ENCODE measurements at places on chromosomes 1 and 21.

DNA sequence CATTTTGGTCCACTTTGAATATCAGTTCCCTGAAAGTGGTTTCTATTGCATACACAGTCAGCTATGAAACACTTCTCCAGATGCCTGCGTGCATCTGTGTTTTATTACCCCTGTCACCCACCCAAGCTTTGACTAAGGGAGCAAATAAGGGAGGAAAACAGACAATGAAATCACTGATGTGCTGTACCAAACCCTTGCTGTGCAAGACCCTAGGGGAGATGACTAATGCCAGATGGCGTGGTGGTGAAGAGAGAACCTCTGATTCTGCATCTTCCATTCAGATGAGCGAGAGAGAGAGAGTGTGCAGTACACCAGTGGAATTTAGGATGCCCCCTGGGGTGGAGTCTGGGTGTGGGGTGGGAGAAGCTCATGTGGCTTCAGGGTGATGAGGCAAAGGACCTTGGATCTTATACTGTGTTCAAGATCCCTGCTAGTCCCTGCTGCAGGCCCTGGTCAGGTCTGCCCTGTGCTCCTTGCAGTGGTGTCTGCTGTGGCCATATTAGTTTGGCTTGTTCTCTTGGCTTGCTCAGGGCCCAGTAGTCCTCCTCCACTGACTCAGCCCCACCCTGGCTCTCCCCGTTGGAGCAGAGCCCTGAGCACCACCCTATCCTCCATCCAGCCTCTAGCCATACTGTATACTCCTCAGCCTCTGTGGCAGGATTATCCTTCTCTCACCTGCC lies 18.5 kb downstream of the CLCA1 start:
- DNase-seq = no peak

GRCh38 chr1:18137759-18138345 lies 30.3 kb downstream of the IGSF21 start:
- no peak for DNase-seq

- no peak for DNase-seq
Observed at GRCh38 chr1:248886237-248886895, 19.7 kb upstream of the PGBD2 start.

- peak; percentile 84 for DNase-seq
Observed at GRCh38 chr1:107529511-107530149, 388.8 kb downstream of the NTNG1 start.

- peak; percentile 11 for DNase-seq
Observed at GRCh38 chr1:18957532-18958300, 1.2 kb upstream of the IFFO2 start.

- DNase-seq = no peak
Observed at GRCh38 chr1:246058466-246058865, 448.6 kb downstream of the SMYD3 start.

DNA sequence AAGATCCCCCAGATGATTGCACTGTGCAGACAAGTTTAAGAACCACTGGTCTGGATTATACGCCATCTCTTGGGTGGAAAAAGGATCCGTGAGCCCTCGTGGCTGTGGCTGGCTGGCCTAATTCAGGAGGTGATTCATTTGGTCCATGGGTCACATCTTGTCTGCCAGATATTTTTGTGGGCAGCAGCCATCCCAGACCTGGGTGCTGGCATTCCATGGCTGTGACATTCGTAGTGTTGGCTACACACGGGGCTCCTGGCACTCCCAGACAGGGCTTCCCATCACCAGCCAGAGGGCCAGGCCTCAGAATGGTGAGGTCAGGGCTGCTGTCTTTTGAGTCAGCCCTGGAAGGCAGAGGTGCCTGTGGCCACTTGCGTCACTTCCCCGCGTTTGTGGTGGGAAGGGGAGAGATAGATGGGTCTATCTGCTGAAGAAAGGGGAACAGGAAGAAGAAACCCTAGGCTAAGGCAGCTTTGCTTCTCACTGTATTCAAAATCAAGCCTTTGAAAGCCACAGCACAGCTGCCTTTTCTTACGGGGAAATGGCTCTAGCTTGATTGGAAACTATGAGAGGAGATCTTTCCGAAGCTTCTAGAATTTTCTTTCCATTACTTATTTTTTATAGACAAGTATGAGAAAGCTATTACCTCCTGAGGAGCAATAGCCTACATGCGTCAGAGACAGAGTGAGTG lies 32.4 kb downstream of the EIF2D start:
- DNase-seq = no peak

DNA sequence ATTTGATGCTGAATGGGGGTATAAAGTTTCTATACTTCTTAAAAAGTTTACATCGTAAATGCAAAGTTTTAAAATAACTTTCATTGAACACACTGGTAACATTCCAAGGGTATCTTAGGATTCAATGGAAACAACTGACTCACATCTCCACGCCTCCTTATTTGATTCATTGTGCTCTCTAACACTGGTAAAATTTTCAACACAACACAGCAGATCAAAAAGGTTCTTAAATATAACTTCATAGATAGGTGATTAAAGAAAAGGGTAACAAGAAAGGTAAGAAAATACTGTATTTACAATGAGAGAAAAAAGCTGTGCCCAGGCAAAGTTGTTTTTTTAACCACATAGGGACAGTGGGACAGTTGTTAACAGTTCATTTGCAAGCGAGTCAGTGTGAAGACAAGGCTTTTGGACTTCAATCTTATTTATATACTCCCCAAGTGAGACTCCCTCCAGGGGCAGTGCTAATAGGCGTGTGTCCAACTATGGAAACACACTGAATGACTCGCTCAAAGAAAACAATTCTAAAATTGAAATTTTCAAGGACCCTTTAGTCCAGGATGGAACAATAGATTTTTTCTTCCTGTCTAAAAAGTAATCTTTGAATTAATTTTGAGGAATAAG lies 140.5 kb downstream of the TIAM1 start:
- no peak for DNase-seq

DNA sequence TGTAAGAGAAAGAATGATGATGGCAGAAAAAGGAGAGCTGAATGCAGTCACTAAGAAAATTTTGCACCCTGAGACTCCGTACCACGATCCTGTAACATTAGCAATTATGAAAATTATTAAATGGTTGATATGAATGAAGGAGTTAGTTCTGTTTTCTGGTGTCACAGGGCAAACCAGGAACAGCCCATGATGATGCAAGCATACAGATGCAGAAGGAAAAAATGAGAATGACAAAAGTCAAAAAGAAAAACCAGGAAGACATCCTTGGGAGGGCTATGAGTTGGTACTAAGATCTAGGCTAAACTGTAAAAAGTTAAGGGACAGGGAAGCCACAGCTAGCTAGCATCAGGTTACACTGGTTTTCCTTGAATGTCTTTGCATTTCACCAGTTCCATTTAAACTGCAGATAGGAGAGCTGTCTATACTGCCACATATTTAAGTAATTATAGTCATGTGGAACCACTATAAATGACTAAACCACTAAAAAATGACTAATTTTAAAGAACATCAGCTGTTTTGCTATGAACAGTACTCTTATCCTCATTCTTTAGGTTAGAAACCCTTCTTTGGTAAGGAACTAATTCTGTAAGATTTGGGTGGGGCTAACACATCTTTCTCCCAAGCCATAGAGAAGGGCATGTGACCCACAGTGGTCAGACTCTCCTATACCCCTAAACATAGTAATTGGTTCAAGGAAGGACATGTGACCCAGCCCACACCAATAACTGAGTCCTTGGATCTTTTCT lies 11.4 kb downstream of the DOCK7 start:
- DNase-seq = no peak

Data from DMS53 (cell line).